Immature natural killer cell (primary cell): ENCODE measurements at places on chromosomes 11 and 22.

DNA sequence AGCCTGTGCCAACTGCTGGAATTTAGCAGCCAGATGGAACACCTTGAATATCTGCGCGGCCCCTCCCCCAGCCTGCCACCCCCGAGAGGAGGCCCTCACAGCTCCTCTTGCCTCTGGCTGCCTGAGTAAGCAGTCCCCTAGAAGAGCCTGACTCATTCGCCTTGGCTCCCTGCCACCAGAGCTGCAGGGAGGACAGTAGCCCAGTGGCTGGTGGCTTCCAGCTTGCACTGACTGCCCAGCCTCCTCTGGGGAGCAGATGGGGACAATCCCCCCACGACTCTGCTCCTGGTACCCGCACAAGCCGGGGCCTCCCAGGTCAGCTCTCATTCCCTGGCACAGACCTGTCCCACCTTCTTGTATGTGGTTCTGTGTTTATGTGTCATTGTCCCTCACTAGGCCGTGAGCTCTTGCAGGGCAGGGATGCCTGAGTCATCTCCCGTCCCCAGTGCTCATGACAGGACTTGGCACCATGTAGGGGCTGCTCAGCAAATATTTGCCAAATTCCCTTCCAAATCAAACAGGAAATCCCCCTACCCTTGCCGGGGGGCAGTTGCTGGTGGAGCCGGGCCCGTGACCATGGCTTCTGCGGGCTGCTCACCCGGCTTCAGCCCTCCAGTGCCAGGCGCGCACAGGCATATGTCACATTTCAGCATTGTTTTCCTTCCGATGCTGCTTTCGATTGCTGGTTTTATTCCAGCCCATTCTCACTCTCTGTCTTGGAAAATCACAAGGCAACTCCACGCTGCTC is 43.6 kb downstream of the CACNG2 start:
- no peak for DNase-seq

DNA sequence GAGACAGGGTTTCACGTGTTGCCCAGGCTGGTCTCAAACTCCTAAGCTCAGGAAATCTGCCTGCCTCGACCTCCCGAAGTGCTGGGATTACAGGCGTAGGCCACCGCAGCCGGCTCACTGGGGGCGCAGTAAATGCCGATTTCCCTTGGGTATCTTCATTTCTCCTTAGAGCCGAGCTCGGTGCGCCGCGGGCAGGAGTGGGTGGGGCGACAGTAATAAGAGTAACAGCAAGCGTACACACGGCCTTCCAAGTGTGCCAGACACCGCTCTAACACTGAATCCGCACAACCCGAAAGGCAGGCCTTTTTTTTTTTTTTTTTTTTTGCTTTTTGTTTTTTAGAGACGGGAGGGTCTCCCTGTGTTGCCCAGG is 500 bp upstream of the ADSL start:
- DNase-seq, result no peak

GRCh38 chr22:49213731-49214352 is 613.8 kb downstream of the BRD1 start:
- no peak for DNase-seq

DNA sequence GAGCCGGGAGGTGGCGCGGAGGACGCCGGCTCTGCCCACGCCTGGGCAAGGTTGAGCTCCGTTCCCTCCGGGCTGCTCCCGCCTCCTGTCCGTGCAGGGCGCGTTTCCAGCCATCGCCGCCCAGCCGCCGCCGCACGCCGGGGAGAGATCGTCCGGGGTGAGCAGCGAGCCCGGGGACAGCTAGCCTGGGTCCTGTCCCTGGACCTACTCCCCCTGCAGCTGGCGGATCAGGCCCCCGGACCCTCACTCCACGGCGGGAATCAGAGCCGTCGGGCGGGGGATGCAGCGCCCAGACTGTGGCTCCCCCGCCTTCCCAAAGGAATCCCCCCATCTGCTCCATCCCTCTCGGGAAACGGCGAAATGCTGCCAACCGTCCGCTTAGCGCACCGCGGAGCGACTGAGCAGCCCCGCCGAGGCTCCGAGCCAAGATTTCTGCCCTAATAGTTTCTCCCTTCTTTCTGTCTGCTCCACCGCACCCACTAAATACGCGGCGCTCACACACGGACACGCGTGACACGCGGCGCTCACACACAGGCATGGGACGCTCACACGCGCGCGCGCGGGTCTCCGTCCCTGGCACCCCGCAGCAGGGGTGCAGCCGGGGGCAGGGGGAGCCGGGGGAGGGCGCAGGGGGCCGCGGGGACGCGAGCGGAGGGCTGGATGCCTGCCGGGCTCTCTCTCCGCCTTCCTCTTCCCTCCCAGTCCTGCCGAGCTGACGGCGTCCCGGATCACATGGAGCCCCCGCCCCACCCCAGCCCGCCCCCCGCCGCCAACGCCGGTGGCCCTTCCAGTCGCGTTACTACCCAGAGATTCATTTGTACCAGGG is at the start of gene KCNJ5:
Gene KCNJ5, plus strand, starts transcription at position 814 of the 826 bp plus-strand sequence. CDS start 19,918 bp downstream, outside the sequence.
- no peak for DNase-seq

- DNase-seq, result no peak
Observed at GRCh38 chr22:48796310-48797015, 1031.2 kb downstream of the BRD1 start.

GRCh38 chr11:61290905-61291690 is 4.0 kb downstream of the VWCE start:
- DNase-seq, result no peak

DNA sequence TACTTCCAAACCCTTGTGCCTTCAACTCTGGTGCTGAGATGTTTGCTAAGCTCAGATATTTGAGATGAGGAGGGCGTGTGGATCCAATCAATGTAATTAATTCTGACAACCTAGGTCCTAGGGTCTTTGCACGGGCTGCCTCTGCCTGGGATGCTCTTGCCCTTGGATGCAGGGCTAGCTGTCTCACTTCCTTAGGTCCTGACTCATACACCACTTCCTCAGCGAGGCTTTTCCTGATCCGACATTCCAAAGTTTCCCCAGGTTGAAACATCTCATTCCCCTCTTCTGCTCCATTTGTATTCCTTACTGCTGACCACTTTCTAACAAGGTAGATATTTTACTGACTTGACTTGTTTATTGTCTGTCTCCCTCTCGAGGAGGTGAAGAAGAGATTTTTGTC is 43.0 kb upstream of the NTM start:
- no peak for DNase-seq

GRCh38 chr11:77487790-77488189 is 13.9 kb upstream of the PAK1 start:
- DNase-seq, result no peak
